ENCODE measurements at places on chromosomes 1 and 21.

- no peak for DNase-seq
Observed at GRCh38 chr1:2777424-2778219, 23.9 kb downstream of the TTC34 start.

DNA sequence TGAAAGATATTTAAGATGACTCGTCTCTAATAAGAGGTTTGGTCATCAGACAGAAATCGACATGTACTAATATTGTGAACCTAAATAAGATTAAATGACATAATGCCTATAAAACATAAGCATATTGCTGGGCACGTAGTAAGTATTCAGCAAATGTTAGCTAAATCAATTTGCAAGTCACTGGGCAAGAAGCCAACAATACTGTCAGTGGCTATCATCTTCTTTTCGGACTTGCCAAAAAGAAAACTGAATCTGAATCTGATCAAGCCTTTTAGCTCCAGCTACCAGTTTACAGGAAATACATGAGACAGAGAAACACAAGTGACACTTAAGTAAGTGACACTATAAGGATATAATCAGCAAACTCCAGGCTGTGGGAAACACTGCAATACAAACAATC is 46.0 kb downstream of the RPL5 start:
- peak; percentile 8 for DNase-seq

DNA sequence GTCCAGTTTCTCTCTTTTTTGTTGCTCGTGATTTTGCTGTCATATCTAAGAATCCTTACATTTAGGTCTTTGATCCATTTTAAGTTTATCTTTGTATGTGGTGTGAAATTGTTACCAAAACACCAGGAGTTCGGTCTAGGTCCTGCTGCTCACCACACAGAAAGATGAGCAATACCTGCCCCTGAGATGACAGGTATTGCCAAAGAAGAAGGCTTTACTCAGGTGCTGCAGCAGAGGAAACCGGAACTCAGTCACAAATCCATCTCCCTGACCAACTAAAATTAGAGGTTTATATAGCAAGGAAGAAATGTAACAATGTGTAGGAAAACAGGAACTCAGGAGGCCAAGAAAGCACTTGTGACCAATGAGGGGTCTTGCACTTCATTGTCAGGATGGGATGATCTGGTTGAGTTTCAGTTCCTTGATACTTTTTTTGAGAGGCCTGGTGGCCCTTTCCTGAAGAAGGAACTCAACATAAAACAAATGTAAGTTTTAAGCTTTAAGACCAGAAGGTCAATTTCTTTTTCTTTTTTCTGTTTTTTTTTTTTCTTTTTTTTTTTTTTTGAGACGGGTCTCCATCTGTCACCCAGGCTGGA is 16.5 kb upstream of the SETDB1 start:
- no peak for DNase-seq

DNA sequence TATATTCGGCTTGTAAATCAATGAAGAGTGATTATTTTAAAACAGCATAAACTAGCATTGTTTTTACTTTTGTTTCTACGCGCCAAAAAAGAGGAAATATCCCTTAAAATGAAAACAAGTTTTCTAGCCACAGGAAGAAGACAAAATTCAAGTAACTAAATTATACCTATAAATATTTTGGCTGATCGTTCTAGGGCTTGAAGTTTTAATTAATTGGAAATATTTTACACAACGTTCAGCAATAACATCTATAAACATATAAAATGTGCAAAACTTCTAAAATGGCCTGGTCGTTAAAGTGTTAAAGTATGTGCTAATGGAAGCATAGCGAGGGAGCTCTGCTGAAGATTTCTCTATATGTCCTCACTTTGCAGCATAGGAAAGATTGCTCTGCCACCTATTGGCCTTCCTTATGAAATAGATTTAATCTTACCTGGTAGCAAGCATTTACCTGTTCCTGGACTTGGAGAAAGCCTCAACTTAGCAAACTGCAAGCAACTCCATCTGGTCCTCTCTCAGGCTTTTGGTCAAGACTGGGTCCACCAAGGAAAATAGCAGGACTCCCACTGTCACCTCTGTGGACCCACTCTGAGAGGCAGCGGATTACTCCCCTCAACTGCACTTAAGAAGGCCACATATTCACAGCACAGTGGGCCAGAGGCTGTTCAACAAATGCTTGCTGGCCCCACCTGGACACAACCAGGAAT is 351.3 kb upstream of the RUNX1 start:
- peak; percentile 84 for DNase-seq

GRCh38 chr1:78716186-78716585 is 66.6 kb downstream of the IFI44 start:
- DNase-seq: peak; percentile 84

DNA sequence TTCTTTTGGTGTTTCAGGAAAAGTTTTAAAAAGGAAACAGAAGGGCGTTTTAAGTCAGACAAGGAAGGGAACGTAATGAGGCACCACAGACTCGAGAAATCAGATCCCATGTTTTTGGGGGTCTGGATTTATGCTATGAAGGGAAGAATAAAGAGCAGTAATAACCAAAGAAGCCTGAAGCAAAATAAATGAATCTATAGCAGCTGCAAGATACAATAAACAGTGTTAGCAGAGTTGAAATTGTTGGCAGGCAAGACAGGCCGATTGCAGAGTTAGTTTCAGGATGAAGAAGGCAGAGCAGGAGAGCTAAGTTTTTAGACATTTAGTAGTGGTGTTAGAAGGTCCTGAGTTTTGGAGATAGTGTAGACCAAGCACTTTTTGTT is 425 bp downstream of the DDR2 start:
- DNase-seq: peak; percentile 49

- DNase-seq: no peak
Observed at GRCh38 chr1:119959268-119960220, 63.2 kb upstream of the ADAM30 start.

DNA sequence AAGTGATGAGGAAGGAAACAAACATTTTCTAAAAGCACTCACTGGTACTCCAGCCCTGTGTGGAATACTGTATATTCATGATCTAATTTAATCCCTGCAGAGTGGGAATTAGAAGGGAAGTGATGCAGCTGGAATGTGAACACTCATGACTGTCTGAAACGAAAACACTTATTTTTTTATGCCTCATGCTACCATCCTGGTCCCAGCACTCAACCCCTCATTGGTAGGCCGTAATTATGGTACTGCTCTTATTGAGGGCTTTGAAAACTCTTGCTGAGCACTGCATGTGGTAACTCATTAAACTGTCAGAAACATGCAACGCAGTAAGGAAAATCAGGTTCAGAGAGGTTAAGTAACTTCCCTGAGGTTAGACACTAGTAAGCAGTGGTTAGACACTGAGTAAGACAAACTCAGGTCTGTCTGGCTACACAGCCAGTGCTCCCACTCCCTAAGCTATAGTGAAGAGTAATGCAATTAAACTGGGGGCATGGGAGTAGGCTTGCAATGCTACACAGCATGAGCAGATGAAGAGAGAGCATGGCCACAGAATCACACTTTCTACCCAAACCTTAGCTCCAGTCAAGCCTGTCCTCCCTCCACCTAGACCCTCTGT is 17.3 kb upstream of the TNFSF4 start:
- DNase-seq: no peak

DNA sequence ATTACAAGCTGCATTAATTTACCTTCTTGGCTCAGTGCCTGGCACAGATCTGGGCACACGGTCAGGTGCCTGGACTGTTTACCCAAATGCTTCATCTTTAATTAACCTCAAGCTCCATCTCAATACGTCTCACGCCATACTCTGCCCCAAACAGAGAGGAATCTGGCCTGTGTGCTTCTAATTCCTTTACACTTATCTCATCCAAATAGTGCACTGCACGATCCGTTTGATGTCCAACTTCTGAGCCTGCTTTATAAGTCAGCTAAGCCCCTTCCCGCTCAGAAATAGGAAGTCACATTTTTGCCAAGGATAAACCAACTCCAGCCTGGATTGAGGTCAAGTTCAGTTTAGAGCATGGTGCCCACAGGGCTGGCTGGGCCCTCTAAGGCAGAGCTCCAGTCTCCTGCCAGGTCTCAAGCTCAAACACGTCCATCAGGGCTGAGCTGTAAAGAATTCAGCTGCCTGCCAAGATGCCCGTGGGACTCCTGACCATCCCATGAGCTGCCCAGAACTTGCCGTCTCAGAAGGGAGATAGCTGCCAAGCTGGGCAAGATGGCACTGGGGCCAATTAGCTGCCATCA is 233.5 kb downstream of the TRABD2B start:
- DNase-seq: no peak

GRCh38 chr1:9376886-9377333 is 84.2 kb downstream of the SPSB1 start:
- peak; percentile 63 for DNase-seq

Measured in cardiac fibroblast (primary cell).